ENCODE measurements at places on chromosomes 7 and 10.
A peak's percentile ranks its signal among the peaks of the same experiment; 100 is the strongest.

DNA sequence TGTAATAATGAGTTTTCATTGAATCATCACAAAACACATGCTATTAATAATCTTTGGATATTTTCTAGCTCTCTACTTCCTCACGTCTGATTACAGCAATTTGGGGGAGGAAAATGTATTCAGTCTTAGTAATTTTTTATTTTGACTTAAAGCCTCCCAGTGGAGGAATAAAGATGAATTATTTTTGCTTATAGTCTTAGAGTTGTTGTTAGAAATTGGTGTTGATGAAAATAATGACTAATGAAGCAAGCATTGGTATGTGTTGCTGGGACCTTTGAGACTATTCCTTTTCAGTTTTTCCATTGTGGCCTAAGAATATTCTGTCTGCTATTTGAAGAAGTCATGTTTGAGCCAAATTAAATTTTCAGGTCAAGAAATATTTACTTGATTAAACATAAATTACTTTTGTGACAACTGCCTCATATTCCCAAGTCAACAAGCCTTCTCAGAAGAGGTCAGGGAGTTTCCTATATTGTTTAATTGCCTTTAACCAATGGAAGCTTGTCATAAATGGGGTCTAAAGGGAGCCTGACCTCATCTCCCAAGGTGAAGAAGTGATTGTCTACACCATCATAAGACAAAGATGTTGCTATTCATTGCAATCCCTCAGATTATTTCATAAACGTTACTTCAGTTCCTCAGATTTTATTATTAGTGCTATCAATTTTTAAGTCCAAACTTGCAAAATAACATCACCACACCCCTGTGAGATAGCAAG lies 90.0 kb downstream of the ST7 start:
- DNase-seq: no peak

DNA sequence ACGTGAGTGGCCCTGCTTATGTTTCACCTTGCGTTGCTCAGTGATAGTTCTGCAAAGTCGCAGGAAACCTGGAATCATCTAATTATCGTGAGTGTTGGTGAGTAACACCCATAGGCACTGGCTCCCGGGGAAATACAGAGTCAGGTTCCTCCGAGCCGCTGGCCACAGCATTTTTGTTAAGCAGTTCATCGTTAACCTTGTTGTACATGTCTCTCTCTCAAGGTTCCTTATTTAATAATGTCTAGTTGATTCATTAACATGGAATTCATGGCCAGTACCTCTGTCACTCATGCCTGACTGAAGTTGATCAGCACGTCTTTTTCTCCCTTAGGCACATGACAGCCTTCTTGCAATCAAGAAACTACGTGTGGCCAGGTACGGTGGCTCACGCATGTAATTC lies 3.1 kb upstream of the ZFAND2A start:
- no peak for DNase-seq

DNA sequence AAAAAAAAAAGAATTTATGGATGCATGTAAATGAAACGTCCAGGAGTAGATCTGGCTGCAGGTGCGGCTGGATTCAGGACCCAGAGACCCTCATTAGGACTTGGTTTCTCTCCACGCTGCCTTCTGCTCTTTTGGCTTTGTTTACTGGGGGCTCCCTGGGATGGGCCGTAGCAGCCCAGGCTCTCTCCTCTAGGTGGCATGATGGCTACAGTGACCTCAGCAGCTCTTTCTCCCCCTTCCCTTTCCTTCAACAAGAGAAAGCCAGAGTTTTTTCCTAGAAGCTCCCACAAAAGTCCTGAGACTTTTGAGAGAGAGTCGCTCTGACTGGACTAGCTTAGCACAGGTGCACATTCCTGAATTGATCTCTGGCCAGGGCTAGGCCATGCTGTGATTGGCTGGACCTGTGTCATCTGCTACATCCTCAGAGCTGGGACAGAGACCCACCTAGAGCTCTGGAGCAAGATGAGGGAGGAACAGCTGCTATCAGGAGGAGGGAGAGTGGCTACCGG lies 67.8 kb upstream of the PDCD4 start:
- peak; percentile 89 for DNase-seq

- DNase-seq: peak; percentile 60
Observed at GRCh38 chr10:47024399-47025252, 113.4 kb downstream of the PTPN20 start.

- DNase-seq: no peak
Observed at GRCh38 chr7:1231214-1232102, 1.2 kb upstream of the UNCX start.

DNA sequence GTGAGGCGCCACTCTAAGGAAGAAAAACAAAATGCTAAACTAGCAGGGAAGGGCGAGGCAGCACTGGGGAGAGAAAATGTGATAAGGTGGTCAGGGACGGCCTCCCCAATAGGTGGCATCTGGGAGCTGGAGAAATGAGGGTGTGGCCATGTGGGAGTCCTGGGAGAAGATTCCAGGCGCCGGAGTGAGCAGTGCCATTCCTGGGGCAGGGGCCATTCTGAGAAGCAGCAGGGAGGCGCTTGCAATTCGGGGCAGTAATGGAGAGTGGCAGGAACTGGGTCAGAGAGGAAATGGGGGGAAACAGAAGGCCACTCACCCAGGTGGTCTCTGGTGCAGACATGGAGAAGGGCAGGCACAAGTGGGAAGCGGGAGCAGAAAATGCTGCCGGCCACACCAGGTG lies 61.8 kb upstream of the LRRC18 start:
- no peak for DNase-seq

DNA sequence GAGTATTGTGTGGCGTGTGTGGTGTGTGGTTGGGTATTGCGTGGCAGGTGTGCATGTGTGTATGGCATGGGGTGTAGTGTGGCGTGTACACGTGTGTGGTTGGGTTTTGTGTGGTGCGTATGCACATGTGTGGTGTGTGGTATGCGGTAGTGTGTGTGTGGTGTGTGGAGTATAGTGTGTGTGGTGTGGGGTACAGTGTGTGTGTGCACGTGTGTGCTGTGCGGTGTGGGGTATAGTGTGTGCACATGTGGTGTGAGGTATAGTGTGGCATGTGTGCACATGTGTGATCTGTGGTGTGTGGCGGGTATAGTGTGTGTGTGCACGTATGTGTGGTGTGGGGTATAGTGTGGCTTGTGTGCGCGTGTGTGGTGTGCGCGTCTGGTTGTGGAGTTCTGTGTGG lies 20.9 kb upstream of the UTF1 start:
- no peak for DNase-seq

GRCh38 chr7:5083311-5083711 lies 37.7 kb downstream of the RBAK start:
- no peak for DNase-seq

DNA sequence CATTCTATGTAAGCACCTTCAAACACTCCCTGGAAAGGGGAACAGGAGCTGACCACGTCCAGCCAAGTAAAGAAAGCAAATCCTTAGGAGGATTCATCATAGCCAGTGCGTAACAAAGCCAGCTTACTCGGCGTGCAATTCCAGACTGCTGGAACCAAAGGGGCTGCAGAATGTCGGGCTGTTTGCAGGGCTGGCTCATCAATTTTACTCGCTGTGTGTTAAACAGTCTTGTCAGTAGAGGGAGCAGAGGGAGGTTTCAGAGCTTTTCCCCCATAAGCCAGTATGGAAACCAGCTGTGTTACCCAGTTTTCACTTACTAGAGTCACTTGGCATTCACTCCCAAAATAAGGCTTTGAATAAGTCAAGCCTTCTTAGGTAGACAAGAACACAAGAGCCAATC lies 127.1 kb downstream of the KMT2E start:
- no peak for DNase-seq

GRCh38 chr7:41942468-41943093 lies 239.7 kb upstream of the INHBA start:
- DNase-seq: no peak

DNA sequence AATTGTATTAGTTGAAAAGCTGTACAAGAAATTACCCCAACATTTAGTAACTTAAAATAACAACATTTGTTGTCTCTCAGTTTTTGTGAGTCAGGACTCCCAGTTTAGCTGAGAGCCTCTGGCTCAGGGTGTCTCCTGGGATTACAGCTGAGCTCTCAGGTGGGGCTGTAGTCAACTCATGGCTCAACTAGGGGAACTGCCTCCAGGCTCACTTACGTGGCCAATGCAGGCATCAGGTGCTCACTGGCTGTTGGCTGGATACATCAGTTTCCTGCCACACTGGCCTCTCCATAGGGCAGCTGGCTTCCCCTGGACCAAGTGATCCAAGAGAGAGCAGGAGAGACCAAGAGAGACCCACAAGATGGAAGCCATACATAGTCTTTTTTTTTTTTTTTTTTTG lies 17.5 kb downstream of the CCNY start:
- DNase-seq: no peak

- DNase-seq: no peak
Observed at GRCh38 chr10:36886303-36886891, 239.0 kb upstream of the ANKRD30A start.

DNA sequence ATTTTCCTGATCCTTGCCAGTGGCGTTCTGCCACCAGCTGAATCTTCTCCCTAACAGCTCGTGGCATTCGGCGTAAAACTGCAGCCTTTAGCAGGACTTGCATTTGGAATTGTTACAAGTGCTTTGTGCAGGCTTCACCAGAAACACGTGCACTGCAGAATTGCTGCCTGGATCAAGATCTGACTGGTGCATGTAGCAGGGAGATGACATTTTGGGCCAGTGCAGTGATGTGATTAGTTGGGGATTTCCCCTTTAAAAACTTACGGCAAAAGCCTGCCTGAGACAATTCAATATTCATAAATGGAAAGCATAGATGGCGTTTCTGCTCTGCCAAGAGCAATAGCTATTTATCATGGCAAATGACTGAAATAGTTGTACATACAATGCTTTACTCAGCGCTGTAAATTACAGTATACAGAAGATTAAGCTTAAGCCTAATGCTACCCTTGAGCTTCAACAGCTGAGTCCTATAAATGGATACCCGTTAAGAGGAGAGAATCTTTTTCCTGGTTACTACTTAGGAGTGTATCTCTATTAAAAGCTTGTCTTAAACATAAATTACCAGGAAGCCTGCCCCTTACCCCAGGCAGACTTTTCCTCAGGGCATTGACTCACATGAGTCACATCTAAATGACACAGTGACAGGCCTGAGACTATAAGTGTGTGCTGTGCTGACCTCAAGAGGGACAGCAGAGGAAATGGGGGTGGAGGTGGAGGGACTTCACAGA lies 106.3 kb downstream of the ATXN7L1 start:
- DNase-seq: no peak

DNA sequence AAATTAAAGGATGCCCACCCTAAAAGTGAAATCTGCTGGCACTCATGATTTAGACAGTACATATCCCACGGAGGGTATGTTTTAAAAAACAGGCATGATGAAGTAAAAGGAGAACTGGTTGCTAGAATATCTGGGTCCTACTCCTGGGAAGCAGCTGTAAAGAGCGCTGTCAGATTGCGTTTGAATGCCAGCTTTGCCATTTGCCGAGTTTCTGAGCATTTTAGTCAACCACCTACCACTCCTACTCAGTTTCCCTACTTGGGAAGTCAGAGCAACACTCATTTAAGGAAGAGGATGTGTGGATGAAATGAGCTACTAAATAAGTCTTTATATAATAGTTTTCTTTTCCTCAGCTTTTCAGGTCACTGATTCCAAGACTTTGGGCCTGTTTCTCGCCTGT lies 1.1 kb upstream of the UMAD1 start:
- no peak for DNase-seq

GRCh38 chr7:96675548-96675947 lies 34.1 kb downstream of the SEM1 start:
- no peak for DNase-seq

DNA sequence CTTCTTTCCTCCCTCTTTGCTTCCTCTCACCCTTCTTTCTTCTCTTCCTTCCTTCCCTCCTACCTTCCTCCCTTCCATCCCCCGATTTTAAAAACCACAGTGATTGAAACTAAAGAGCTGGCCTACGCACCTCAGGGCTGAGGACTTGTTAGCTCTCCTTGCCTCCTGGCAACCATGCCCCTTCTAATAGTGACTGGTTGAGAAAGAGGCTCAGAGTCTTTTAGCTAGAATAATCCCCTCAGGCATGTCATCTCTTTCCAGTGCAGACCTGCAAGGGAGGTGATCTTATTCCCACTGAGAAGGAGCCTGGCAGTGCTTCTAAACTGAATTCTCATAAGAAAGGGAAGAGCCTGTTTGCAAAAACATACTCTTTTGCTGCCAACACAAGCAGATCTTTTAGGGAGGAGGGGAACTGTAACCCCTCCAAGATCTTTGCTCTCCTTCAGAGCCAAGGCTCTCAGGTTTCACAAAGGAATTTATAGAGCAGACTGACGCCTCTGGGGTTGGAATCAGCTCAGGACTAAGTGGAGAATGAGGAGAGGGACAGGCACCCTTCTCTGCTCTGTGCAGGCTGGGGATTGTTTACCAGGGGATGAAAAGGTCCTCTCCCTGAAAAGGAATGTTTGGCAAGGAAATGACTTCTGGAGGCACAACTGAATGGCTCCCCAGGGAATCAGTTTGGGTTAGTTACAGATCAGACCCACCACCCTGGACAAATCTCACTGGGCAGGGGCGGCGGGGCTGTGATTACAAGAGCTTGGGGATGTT lies 9.4 kb upstream of the ANKRD1 start:
- DNase-seq: no peak

DNA sequence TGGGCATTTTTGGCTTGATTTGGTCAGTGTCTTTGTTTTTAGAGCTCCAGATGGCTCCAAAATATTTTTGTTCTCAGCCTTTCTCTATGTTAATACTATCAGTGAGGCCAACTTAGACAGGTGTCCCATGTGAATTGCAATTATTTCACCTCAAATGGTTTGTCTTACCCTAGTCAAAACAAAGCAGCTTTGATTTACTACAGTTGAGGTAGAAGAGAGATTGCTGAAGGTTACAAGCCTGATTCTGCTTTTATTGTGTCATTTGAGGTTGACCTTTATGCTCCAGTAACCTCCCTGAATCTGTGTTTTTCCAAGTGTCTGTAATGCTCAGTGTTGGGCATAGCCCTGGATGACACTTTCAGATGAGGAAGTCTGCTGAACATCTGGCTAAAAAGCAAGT lies 882.9 kb downstream of the NRG3 start:
- DNase-seq: no peak

GRCh38 chr7:43658718-43659548 lies 70.4 kb downstream of the COA1 start:
- no peak for DNase-seq

GRCh38 chr10:62754963-62755362 lies 49.6 kb upstream of the ADO start:
- no peak for DNase-seq

GRCh38 chr10:420154-421121 lies 269.0 kb downstream of the DIP2C start:
- no peak for DNase-seq

- no peak for DNase-seq
Observed at GRCh38 chr7:15832996-15833395, 146.5 kb upstream of the MEOX2 start.

GRCh38 chr10:75984067-75984466 lies 552.6 kb downstream of the LRMDA start:
- no peak for DNase-seq

- DNase-seq: no peak
Observed at GRCh38 chr7:150403376-150404171, 24.4 kb downstream of the ZNF775 start.

DNA sequence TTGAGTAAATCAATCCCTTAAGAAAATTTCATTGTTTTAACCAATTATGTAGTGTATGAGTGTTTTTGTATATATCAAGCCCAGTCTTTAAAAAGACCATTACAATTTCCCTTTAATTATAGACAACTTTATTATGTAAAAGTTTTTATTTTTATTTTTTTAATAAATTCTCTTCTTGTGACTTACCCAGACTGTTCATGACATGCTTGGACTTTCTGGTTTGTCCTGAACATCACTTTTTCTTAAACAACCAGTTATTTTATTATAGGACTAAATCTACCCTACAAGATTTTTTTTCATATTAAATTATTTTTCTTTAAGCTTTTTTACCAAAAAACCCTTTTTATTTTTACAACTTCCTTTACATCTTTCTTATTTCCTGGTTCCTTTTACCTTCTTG lies 410.4 kb downstream of the ATRNL1 start:
- DNase-seq: no peak

Data from posterior cingulate gyrus (tissue), 11 donors.